ENCODE measurements at places on chromosomes 4 and X.
A peak's percentile ranks its signal among the peaks of the same experiment; 100 is the strongest.

GRCh38 chr4:121278811-121279368 lies 101.9 kb downstream of the QRFPR start:
- no peak for DNase-seq

GRCh38 chrX:13659063-13659462 lies 6.1 kb downstream of the TCEANC start:
- no peak for DNase-seq

- DNase-seq = no peak
Observed at GRCh38 chr4:85901500-85901899, 426.6 kb downstream of the ARHGAP24 start.

GRCh38 chr4:145107126-145107525 lies 9.0 kb downstream of the ABCE1 start:
- no peak for DNase-seq

- DNase-seq = no peak
Observed at GRCh38 chrX:44954562-44954961, 81.6 kb downstream of the KDM6A start.

DNA sequence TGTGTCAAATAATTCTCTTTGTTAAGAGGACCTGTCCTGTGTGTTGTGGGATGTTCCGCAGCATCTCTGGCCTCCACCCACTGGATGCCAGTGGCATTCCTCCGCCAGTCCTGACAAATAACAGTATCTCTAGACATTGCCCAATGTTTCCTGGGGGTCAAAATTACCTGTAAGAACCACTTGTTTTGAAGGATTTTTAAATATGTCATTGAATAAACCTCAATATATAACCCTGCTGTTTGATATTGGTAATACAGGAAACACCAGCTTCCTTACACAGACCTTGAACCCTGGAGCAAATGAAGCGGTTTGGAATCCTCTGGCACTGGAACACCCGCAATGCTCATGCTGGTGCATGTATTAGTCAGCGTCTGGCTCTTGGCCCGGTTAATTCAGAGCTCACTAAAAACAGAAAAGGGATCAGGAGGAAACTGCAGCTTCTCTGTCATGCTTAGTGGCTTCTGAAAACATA lies 101.3 kb downstream of the TBL1X start:
- no peak for DNase-seq

GRCh38 chrX:84188320-84188834 lies 378 bp upstream of the RPS6KA6 start:
- no peak for DNase-seq

- DNase-seq = no peak
Observed at GRCh38 chrX:19034025-19034424, 50.1 kb upstream of the PHKA2 start.

DNA sequence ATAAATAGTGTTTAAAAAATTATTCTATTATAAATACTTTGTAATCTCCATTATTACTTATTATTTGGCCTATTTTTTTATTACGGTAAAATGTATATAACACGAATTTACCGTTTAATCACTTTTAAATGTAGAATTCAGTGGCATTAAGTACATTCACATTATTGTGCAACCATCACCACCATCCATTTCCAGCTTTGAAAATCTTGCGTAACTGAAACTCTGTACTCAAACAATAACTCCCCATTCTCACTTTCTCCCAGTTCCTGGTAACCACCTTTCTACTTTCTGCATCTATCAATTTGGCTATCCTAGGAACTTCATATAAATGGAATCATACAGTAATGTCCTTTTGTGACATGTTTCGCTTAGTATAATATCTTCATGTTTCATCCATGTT lies 45.7 kb downstream of the PASD1 start:
- no peak for DNase-seq

DNA sequence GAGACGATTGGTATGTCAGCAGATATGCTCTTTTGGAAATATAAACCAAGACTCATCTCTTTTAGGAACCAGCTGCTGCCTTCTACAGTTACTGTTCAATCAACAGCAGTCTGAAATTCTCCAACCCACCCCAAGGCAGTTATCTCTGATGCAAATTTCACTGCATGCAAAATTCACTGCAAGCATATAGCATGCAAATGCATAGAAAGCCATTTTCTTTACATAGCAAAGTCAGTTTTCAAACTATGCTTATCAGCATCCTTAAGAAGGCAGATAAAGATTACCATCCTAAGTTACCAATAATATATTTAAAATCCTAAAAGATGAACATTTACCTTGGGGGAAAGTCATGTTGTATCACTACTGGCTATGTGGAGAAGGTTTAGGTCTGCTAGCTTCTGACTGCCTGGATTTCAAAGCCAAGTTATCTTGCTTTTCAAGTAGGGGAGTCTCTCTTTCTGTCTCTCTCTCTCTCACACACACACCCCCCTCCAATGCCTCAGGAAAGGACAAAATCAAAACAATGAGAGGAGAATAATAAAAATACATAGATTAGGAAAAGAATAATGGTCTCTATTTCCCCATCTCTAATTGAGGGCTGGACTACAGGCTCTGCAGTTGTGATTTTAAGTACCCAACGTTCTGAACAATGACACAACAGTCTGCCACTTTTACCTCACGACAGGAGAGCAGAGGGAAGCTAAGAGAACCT lies 1.5 kb downstream of the NMU start:
- no peak for DNase-seq

DNA sequence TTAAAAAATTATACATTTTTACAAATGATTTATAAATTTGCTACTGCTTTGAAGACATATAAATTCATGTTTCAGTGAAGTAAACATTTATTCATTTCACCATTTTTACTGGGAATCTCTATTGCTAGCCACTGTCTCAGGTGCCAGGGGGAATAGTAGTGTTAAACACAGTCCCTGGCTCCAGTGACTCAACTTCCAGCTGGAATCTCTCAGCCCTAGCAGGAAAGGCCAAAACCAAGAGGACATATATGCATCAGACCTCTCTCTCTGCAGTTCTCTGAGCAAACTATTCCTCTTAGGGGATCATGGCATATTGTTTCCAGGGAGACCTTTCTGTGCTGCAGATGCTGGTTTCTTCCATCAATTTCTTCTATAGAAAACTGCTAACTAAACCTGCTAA lies 1009.0 kb upstream of the LCORL start:
- DNase-seq = no peak

GRCh38 chrX:110723844-110724243 lies 71.8 kb downstream of the CHRDL1 start:
- no peak for DNase-seq

GRCh38 chr4:105458001-105458400 lies 15.9 kb downstream of the PPA2 start:
- no peak for DNase-seq

DNA sequence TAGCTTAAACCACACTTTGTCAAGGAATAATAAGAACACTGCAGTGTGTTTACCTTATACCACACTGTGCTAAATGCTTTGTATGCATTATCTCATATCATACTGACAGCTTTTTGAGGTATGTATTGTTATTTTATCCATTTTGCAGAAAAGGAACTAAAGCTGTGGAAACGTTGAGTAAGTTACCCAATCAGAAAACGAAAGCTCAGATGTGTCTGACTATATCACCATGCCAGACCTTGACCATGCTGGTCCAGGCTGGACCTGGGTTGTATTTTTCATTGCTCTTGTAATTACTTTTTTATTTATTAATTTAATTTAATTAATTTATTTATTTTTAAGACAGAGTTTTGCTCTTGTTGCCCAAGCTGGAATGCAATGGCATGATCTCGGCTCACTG lies 2.1 kb downstream of the HSD17B11 start:
- DNase-seq = no peak

- no peak for DNase-seq
Observed at GRCh38 chrX:40617566-40617965, 5.7 kb upstream of the MPC1L start.

DNA sequence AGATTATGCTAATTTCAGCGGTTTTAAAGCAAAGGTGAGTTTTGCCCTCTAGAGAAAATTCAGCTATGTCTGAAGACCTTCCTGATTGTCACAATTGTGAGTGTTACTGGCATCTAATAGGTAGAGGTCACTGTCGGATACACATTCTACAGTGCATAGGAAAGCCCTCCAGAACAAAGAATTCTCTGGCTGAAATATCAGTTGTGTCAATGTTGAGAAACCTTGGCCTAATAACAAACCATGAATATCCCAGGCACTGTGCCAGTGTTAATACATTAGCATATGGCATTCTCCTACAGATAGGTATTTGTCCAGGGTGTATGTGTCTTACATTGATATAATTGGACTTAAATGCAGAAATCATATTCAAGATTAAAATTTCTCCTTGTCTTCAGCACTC lies 294.3 kb downstream of the FSTL5 start:
- no peak for DNase-seq

DNA sequence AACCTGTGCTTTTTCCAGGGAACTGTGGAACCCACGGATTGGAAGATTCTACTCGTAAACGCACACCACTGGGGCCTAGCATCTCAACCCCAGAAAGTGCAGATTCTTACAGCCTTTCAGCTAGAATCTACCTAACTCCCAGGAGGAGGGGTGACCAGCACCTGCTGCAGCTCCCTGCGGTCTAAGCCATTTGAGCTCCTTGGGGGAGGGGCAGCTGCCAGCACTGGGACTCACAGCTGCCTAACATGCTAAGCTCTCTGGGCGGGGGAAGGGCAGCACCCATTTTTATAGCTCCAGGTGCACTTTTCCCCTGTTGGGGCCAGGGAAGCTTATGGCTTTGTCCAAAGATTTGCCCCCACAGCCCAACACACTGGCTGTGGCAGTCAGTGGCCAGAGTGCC lies 595.7 kb upstream of the EPHA5 start:
- no peak for DNase-seq

GRCh38 chr4:2816401-2816954 lies 23.6 kb downstream of the SH3BP2 start:
- no peak for DNase-seq

DNA sequence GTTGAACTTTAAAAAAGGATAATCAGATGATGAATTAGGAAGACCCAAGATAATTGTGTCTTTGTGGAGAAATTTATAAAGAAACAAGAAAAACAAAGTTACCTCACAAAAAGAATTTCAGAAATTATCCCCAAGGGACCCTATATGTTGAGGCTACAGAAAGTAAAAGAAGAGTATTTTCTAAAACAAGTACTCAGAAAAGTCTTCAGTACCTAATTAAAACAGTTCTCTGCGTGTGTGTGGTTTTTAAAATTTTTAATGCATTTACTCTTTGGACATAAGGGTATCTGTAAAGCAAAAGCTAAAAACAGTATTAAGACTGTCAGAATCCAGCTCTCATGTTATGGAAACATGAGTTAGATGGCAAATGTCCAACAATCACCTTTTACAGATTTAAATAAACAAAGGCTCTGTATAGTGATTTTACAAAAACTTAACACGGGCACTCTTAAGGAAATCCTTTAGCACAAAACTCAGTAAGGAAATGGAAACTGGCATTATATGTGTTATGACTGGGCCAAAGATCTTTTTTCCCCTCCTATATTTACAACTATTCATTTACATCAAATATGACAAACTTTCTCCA lies 187.5 kb downstream of the NSUN7 start:
- no peak for DNase-seq

GRCh38 chr4:173443121-173443520 lies 44.2 kb upstream of the SCRG1 start:
- DNase-seq = no peak

DNA sequence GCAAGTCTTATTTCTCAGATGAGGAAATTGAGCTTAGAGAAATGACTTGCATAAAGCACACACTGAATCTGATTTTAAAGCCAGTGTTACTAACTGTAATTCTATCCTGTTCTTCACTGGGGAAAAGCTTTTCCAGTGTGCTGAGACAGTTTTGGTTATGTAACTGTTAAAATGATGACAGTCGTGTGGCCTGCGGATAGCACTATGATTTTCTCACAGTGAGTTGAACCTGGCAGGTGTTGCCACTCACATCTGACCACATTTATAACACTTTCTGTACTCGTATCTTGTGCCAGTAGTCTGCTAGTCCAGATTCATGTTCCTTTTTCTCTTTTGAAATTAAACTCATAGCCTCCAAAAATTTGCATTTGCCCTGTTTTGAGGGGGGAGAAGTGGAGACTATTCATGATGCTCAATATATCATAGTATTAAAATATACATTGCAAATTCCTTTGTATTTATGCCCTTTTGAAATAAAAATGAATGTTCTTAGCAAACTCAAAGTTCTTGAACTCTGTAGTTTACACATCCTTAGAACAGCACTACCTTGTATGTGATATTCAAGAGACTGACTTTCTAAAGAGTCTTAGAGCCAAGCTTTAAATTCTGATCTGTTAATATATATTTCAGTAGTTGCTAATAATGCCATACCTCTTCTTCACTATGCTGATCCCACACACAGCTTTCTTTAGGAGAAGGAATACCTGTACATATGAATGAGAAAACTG lies 132.3 kb downstream of the PDLIM5 start:
- no peak for DNase-seq

- no peak for DNase-seq
Observed at GRCh38 chr4:115128037-115128436, 14.6 kb upstream of the NDST4 start.

DNA sequence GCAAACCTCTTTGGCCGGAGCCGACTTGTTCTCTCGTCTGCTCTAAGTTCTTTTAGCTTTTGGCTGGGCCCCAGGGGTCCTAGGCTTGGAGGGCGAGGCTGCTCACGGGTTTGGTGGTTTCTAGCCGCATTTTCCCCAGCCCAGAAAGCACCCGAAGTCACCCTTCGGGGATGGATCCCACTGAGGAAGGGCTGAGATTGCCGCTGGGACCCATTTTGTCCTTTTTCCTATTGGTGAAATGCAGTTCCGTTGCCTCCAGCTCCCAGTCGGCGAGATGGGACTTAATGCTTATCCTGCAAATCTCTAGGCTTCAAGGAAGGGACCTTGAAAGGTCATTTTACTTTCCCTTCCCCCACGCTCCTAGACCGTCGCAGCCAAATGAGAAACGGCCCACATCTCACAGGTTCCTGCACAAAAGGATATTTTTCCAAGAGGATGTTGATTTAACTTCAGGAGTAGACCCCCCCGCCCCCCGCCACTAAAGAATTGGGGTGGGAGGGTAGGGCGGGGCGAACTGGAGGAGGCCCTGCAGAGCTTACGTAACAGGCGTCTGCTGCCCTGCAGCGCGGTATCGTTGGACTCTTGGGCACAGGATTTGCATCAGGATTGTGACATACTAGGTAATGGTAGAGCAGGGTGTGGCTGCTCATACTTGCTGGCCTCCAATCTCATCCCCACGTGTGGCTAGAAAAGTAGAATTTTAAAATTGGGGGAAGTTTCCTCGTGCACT lies 564 bp downstream of the PGK1 start:
- DNase-seq = peak; percentile 15
